ENCODE measurements at places on chromosomes 11 and 22.

DNA sequence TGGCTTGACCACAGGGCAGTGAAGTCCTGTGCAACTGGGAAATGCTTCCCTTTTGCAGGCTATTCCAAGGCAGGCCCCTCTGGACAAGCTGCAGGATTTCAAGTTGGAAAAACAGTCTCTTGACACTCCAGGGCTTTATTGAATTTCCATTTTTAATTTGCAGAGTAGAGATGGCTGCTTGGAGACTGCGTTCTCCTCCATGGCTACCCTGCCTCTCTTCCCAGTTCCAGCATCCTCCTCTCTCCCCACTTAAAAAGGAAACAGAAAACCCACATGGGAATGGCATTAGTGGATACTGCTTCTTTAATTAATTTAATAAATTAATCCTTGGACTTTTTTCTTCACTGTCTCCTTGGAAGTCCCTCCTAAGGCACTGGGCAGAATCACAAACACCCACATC lies 115.6 kb downstream of the DSCAML1 start:
- no peak for DNase-seq

- DNase-seq: no peak
Measured at GRCh38 chr11:73189315-73189714, 28.8 kb upstream of the P2RY2 start.

GRCh38 chr11:61974766-61975631 lies 7.6 kb upstream of the FTH1 start:
- no peak for DNase-seq

- DNase-seq: no peak
Measured at GRCh38 chr11:9853929-9854552, 190.2 kb downstream of the SWAP70 start.

- DNase-seq: peak; percentile 44
Measured at GRCh38 chr11:116691771-116692177, 81.0 kb downstream of the BUD13 start.

DNA sequence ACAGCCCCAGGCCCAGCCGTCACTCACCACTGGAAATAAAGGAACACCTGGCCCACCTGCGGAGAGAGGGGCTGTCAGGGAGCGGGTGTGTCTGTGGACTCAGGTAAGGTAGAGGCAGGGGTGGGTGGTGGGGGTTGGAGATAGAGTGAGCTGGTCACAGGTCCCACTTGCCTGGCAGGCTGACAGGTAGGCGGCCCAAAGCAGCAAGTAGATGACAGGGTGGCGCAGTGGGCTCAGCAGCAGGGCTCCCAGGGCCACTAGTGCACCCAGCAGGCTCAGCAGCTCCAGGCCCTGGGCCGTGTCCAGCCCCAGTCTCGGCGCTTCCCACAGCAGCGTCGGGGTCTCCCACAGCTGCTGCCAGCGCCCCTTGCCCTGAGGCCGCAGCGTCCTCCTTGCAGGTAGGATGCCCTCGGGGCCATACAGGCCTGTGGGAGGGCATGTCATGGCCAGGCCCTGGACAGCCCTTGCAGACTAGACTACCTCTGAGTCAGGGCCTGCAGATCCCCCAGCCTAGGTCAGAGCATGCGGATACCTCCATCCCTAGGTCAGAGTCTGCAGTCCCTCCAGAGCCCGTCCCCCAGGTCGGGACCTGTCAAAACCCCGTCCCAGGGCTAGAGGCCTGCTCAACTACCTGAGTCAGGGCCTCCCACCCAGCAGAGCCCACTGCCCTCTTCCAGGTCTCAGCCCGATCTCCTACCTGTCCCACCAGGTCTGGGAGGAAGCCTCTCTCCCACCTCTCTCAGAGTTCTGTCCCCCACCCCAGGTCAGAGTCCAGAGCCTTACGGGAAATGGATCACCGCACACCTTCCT lies 686 bp downstream of the LMF2 start:
- no peak for DNase-seq

GRCh38 chr22:27918341-27919221 lies 475 bp downstream of the PITPNB start:
- DNase-seq: peak; percentile 50

DNA sequence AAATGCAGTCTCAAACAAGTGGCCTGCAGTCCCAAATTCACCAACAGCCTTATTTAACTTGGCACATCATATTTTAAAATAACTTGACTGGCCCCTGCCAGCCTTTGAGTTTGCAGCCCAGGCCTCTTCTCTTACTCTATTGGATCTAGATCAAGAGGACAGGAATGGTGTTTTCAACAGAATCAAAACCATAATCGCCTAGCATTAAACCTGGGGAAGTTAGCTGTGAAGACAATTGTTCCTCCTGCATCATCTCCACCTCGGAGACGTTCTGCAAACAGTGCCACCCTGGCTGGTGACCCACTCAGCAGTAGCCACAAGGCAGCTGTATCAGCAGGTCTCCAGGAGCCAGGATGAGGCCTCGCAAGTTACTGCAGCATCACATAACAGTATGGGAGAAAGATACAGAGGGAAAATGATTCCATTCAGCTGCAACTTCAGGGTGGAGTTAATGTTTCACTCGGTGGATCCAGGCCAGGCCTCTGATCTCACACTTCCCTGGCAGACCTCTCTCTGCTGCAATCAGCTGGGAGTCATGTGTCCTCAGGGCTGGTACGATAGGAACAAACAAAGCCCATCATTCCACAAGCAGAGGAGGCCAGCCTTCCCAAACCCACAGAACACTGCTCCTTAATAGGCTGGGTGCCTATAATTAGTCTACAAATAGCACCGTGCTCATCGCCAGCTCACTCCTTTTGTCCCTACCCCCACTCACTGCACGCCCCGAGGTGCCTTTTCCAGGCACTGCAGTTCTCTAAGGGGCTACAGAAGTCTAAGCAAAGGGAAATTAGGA lies 18.6 kb upstream of the SCN2B start:
- DNase-seq: peak; percentile 43

DNA sequence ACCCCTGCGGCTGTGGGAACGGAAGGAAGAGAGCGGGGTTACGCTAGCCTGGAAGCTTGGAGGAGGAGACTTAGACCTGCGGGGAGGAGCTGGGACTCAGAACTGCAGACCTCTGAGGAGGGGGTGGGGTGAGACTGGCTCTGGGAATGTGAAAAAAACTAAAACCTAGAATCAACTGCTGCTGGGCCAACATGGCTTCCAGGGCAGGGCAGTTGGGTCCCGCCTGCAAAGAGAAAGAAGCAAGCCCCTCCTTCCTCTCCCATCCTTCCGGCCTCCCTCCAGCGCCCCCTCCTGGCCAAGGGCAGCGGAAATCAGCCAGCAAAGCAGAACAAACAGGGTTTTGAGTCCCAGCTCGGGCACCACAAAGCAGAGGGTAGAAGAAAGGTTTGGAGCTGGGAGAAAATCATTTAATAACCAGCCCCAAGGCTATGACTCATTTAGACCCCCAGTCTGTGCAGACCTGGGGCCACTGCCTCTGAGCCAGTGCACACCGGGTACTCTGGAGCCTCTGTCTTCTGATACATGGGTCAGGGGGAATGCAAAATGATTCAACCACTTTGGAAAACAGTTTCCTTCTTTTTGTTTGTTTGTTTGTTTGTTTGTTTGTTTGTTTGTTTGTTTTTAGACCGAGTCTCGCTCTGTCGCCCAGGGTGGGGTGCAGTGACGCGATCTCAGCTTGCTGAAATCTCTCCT lies 7.3 kb upstream of the NCF4 start:
- DNase-seq: peak; percentile 43

DNA sequence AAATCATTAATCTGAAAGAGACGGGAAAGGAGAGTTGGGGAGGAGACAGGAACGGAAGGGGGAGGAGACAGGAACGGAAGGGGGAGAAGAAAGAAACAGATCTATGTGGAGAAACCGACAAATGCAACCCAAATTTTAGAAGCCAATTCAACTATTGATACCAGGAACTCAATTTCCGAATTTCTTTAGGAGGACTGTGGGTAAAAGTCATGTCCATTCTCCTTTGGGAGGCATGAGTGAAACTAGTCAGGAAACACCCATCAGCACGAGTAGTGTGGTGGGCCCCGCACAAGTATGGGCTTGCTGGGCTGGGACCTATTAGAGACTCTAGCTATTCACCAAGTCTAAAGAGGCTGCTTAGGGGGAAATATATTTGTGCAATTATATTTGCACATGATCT lies 18.1 kb downstream of the ANO3 start:
- no peak for DNase-seq

DNA sequence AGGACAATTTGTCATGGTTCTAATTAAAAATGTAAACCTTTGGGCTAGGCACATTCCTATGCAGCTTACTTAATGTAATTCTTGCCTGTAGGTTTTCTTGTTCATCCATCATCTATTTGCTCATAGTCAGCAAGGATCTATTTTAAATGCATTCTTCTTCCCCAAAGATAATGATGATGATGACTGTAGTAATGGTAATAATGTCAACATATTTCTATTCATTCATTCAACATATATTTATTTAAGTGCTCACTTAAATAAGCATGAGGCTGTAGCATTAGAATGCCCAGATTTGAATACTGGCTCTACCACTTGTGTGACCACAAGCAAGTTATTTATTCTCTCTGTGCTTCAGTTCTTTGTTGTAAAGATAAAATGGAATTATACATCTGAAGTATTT lies 169.6 kb upstream of the SYN3 start:
- DNase-seq: no peak

DNA sequence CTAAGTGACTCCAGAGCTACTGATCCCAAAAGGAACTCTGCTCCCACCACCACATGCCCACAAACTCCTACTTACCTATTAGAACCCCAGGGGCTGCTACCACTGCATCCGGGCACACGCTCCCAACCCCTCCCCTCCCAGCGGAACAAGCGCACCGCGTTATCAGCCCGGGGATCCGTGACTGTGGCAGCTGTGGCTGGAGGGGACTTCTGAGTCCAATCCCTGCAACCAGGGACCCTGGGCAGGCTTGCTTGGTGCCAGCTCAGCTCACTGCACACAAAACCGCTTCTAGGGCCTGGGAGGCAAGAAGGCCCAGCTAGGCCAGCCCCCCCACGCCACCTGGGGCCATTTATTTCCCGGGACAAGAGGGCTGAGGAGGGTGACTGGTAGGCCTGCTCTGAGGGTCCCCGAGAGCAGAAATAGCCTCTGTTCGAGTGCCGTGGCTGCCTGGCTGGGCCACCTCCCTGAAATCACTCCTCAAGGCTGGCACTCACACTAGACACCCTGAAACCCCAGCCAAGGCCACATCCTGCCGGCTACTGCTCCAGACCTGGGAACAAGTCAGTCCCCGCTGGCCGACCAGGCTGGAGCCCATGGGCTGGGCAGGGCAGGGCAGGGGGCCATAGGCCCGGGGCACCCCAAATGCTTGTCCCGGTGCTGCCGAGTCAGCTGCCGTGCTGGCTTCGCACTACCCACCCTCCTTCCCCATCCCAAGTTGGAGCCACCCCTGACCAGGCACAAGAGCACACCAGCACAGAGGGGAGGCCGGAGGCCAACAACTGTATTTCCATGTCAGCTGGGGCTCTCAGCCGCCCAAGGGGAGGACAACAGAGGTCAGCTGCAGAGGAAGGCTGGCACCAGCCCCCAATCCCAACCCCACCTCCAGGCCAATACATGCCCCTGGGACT lies 1.9 kb upstream of the IFITM10 start:
- DNase-seq: no peak

GRCh38 chr22:44192098-44192815 lies 11.5 kb downstream of the PARVG start:
- peak; percentile 45 for DNase-seq

DNA sequence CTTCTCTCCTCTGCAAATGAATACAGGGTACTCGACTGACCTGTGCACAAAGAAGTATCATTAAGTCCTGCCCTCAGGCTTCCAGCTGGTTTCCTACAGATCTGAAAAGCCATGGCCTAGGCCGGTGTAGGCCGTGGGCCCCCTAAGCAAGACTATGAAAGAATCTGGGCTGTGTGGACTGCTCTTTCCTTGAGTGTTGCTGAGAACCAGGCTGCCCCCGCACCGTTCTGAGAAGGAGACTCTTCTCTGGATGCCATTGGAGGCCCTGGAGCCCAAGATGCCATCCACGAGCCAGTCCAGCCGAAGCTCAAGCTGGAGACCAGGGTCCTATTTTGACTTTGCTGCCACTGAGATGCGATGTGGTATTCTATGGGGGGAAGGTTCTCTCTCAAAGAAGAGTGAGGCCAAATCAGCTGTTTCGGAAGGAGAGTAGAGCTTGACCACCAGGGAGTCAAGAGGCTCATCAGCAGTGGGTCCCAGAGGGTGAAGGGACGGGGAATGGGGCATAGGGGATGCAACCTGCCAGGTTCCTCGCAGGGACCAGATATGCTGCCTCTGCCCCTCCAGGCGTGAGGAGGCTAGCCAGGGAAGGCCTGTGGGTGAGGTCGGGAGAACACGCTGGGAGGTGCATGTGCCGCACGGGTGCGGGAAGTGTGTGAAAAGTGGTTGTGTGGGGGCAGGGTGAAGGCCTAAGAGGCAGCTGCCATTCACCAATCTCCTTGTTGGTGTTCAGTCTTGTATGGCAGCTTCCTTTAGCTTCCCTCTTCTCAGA lies 96.4 kb upstream of the B3GAT1 start:
- DNase-seq: no peak

DNA sequence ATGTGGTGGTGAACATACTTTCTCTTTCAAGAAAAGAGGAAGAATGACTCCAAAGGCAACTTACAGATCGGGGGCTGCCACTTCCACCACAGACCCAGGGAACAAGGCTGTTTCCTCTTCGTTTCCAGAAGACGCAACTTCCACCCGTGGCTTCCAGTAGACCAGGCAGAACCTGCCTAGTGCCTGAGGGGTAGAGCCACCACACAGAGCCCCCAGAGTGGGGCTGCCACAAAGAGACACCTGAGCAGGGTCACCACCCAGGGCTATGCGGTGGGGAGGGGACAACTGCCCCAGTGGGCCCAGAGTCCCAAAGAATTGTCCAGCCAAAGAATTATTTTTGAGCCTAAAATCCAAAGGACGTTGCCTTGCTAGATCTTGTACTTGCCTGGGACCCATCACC lies 16.7 kb upstream of the PHF21B start:
- DNase-seq: no peak

GRCh38 chr11:128653801-128654231 lies 40.1 kb upstream of the FLI1 start:
- peak; percentile 40 for DNase-seq

All from HT1080 (cell line).